T-helper 1 cell (primary cell): ENCODE measurements at places on chromosomes 1 and 21.
A peak's percentile ranks its signal among the peaks of the same experiment; 100 is the strongest.

DNA sequence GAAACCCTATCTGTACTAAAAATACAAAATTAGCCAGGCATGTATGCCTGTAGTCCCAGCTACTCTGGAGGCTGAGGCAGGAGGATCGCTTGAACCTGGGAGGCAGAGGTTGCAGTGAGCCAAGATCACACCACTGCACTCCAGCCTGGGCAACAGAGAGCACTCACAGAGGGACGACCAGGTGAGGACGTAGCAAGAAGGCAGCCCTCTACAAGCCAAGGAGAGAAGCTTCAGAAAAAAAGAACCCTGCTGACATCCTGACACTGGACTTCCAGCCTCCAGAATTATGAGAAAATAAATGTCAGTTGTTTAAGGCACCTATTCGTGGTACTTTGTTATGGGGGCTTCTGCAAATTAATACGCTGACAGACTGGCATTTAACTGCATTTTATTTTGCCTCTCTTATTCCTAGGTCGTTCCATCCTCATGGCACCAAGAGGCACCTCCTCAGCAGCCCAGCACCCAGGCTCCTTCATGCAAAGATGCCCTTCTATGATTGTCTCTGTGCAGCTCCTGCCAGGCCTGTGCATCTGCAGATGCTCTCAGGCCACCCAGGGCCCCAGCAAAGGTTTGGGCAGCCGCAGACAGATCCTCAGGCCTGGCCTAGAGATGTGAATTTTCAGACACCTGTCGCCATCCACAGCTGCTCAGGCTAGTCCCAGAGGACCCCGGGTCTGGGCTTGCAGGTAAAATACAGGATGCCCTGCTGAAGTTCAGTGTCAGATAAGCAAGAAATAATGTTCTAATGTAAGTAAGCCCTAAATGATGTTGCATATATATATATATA lies 86.0 kb upstream of the COX20 start:
- no peak for DNase-seq

DNA sequence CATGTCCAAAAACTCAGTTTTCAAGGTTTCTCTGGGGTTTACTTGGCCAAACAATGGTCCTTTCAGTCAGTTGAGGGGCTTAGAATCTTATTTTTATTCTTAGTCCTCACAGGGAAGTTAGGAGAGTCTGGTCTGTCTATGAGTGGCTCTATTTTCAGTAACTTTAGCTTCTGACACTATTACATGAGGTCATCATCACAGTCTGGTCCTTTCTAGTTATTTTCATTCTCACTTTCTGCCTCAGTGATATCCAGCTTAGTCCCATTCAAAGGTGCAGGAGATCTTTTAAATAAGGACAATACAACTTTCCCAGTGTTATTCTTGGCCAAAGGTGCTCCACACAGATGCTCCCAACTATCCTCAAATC lies 30.0 kb upstream of the FGGY start:
- no peak for DNase-seq

DNA sequence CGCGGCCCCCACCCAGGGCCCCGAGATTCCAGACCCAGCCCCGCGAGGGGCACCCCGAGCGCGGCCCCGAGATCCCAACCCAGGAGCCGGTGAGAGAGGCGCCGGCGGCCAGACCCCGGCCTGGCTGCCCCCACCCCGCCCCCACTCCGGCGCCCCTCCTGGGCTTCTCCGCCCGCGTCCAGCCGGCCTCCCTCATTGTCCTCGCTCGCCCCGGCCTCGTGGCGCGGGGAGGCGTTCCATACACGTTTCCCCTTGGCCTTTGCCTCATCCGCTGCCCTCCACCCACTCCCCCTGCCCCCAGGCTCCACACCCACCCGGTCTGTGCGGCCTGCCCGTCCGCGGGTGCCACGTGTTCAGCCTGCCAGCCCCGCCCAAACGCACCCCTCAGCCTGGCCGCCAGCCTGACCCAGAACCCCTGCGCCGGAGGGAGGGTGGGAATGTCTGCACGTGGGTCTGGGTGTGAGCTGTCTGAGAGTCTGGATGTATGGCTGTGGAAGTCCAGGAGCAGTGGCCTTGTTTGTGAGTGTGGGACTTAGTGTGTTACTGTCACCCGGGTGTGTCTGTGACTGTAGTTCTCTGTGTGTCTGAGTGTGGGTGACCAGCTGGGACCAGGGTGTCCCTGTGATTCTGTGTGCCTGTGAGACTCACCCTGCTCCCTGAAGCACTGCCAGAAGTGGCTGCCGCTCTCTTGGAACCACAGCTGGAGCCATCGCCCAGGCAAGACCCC lies 681 bp downstream of the B4GALT2 start:
- DNase-seq, result no peak

- DNase-seq, result no peak
These were observed 168.4 kb downstream of the FASLG start for GRCh38 chr1:172827301-172827700.

DNA sequence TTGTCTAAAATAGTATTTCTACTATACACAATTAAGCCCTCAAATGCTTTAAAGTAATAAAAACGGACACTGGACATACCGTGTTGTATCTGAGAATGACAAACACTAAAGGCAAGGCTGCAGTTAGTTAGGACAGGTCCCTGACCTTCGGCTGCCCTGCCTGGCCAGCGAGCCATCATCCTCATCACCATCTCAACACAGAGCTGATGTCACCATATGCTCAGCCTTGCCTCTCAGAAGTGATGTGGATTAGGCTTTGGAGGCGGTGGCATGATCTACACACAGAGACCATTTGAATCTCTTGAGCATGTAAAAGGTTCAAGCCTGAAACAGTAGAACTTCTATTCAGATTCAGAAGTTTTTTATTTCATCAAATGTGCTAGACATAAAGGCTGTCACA lies 244.7 kb downstream of the SDCCAG8 start:
- no peak for DNase-seq

DNA sequence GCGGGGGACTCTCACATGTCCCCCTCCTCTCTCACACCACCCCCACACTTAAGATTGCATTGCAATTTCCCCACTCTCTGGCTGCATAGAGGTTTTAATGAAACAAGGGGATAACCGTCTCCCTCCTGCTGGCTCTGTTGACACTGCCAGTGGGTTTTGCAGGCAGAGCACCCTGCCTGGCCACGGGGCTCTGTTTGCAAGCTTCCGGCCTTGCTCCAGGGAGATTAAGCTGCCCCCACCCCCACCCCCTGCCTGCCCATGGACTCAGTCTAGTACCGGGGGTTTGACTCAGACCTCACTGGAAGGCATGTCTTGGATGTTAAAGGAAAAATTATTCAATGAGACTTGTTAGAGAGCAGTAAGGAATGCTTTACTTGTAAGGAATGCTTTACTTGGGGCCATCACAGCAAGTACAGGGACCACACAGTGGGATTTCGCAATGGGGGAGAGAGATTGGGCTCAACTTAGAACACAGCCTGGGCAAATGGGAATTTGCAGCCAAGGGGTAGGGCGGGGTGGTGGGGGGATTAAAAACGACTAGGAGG lies 101.0 kb downstream of the AJAP1 start:
- DNase-seq, result no peak

GRCh38 chr1:44049839-44050238 lies 18.6 kb upstream of the SLC6A9 start:
- DNase-seq, result no peak

DNA sequence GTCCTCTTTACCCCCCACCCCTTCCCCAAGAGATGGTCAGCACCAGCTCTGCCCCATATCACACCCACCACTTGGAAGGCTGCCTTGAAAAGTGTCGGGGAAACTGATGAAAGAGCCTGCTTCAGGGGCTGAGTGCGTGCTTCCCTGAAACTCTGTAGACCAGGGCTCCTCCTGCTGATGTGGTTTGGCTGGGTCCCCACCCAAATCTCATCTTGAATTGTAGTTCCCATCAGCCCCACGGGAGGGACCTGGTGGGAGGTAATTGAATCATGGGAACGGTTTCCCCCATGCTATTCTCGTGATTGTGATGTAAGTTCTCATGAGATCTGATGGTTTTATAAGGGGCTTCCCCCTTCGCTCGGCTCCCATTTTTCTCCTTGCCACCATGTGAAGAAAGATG lies 36.4 kb downstream of the UBIAD1 start:
- no peak for DNase-seq

DNA sequence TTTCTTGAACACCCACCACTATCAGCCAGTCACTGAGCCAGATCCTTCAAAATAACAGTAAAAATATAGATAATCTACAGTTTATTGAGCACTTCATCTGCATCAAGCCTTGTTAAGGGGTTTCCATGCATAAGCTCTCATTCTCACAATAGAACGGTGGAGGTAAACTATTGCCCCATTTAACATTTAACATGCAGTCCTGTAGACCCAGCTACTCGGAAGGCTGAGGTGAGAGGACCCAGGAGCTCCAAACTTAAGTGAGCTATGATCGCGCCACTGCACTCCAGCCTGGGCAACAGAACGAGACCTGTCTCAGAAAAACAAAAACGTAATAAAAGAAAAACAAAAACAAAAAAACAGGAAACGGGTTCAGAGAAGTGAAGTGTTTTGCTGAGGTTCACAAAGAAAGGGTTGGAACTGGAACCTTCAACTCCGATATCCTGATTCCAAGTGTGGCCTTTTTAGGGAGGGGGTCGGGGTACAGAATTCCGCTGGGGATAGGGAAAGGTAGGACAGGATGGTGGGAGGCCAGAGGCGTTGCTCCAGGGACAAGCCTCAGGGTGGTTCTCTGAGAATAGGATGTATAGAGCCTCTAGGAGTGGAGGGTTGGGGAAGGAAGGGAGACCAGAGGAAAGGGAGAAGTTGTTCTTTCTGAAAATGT lies 11.6 kb upstream of the SESN2 start:
- no peak for DNase-seq

- peak; percentile 52 for DNase-seq
These were observed 7.5 kb downstream of the HPCAL4 start for GRCh38 chr1:39683591-39684312.

GRCh38 chr21:34702341-34703170 lies 33.8 kb downstream of the CLIC6 start:
- DNase-seq, result no peak

DNA sequence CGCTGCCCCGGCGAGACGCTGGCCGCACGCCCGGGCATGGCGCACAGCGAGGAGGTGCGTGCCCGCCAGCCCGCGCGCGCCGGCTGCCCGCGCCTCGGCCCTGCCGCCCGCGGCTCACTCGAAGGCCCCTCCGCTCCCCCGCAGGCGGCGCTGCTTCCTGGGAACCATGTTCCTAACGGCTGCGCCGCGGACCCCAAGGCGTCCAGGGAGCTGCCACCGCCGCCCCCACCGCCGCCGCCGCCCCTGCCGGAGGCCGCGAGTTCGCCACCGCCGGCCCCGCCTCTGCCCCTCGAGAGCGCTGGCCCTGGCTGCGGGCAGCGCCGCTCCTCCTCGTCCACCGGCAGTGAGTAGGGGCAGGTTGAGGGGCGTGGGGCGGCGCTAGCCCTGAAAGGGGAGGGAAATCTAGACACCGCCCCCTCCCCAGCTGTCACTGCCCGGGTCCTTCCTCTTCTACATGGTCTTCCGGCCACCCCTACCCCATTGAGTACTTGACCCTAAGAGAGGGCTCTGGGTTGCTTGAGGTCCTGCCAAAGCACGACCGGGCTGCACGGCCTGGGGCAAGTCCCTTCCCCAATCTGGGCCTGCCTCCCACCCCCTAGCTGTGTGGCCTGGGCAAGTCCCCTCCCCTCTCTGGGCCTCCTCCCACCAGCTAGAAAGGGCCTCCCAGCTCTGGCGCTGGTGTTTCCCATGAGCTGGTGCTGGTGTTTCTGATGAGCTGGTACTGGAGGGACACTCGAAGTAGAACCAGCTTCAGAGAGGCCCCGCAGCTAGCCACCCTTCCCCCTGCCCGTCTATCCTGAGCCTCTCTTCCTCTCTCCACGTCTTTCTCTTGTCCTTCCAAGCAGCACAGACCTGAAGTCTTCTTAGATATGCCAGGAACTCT lies 17.0 kb downstream of the TNFRSF25 start:
- no peak for DNase-seq

GRCh38 chr1:917076-917459 lies 6.7 kb upstream of the SAMD11 start:
- DNase-seq, result no peak

- no peak for DNase-seq
These were observed 20.5 kb downstream of the PDPN start for GRCh38 chr1:13604176-13604575.

DNA sequence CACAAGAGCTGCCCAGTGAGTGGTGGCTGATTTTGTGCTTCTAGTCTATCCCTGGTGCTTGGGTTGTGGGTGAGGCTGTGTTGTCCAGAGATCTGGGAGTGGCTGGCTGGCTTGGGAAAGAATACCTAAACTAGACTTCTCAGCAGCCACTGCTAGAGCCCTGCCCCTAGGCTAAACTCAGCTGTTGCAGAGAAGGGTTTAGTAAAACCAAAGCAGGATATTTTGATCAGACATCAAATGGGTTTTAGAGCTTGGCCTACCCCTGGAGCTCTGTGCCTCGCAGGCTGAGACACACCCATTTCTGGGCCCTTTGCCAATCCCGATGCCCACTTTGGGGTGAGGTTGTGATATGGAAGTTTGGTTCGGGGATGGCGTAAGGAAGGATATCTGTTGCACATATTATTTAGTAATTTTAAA lies 88.5 kb downstream of the UCK2 start:
- DNase-seq, result no peak

DNA sequence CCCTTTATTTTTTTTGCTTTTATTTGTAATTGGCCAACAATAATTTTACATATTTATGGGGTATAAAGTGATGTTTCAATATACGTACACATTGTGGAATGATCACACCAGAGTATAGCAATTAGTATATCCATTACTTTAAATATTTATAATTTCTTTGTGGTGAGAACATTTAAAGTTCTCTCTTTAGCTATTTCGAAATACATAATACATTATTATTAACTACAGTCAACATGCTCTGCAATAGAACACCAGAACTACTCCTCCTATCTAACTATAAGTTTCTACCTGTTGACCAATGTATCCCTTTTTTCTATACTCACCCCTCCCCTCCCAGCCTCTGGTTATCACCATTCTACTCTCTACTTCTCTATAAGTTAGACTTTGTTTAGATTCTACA lies 77.4 kb downstream of the SCMH1 start:
- DNase-seq, result no peak

GRCh38 chr1:175278734-175279116 lies 86.1 kb upstream of the KIAA0040 start:
- DNase-seq, result no peak

GRCh38 chr21:27528697-27529096 lies 561.8 kb upstream of the ADAMTS5 start:
- no peak for DNase-seq

GRCh38 chr1:17569200-17570139 lies 30.0 kb downstream of the ARHGEF10L start:
- no peak for DNase-seq

- no peak for DNase-seq
These were observed 32.8 kb upstream of the PWP2 start for GRCh38 chr21:44074315-44074958.

DNA sequence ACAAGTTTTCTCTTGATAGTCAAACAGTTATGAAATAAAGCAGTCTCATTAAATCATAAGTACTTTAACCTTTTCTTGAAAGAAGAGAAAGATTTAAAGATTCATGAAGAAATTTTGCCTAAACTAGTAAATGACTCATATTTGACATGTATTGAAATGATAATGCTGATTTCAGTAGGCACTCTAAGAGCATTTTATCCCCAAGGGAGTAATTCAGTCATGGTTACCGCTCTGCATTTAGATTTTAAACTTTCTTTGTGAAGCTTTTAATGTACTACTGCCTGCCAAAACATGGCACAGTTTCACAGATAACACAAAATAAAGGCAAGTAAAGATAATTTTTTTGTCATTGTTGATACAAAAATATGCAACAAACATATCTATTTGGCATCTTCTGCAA lies 6.8 kb downstream of the USH2A start:
- DNase-seq, result no peak
